ENCODE measurements at places on chromosomes 5 and 9. TPM values are rescaled to one million over a fixed set of nuclear protein-coding genes. Genes with fewer than 3 reads are reported as not detected.

GRCh38 chr5:141810702-141811101 lies 67.5 kb downstream of the PCDH1 start:
- DNase-seq = no peak

DNA sequence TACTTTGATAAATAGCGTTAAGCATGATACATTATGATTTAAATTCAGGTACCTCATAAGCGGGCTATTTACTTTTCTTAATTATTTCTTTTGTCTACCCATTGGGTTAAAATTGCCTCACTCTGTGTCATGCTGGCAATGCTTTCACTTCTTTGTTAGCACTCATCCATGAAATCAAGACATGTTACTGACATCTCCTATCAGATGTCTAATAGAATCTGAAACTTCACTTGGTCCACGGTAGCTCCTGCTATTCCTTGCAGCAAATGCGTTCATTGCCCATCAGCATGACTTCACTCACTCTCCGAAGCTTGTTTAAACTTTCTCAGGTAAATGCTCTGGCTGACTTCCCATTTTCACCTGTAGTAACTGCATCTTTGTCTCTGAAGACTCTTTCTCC lies 193.5 kb upstream of the EDIL3 start:
- DNase-seq = no peak

- DNase-seq = no peak
Measured at GRCh38 chr5:135608761-135609443, 30.1 kb upstream of the CXCL14 start.

The C5orf52 gene
- not detected for total RNA-seq

The FGF10 gene
- not detected for total RNA-seq

DNA sequence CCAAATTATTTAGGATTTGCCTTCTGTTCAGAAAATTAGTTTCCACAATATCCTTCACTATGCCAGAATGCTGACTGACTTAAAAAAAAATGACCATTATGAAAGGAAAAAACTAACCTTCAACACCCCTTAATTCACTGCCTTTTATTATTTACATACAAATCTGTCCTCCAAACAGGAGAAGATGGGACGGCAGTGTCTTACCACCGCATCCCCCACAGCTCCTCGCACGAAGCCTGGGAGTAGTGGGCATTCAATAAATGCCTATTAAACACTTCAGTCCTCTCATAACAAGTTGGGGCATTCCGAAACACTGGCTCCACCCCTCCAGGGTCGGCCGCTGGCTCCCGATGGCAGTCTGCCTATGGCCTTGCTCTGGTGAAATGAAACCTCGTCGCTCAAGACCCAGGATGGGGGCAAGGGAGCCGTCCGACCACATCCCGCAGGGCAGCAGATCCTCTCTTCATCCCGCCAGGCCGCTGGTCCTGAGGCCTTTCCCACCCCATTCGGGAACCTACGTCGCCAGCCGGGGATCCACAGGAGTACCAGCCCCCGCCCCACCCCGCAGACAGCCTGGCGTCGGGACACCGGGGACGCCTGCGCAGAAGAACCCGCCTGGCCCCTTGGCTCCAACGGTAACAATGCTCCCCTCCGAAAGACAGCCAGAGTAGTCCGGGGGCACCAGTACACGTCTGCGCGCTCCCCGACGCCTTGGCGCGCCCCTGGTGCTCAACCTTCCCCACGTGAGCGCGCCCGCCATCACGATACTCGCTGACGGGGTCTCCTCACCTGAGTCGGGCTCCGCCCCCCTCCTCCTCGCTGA lies 613 bp downstream of the ZBTB5 start:
- DNase-seq = peak; percentile 70

DNA sequence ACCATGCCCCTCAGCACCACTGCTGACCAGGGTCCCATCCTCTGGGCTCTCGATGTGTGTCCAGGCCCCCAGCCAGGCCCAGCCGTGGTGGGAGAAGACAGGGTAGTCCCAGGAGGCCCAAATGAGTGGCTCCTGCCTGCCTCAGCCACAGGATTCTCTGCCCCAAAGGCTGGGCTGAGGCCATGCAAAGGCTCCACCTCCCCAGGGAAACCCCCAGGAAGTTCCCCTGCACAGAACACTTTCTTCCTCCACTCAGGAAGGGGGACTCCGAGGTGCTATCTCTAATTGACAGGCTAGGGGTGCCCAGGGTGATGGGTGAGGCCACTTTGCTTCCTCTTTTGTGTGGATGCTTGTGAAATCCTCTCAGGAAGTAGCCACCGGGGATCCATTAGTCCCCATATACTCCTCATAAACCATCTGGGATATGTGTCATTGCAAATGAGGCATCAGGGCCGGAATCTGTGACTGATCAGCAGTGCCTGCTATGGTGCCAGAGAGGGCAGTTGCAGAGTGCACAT lies 23.1 kb upstream of the TDRD7 start:
- no peak for DNase-seq

The SPATA6L gene
- 1.3 TPM for total RNA-seq

DNA sequence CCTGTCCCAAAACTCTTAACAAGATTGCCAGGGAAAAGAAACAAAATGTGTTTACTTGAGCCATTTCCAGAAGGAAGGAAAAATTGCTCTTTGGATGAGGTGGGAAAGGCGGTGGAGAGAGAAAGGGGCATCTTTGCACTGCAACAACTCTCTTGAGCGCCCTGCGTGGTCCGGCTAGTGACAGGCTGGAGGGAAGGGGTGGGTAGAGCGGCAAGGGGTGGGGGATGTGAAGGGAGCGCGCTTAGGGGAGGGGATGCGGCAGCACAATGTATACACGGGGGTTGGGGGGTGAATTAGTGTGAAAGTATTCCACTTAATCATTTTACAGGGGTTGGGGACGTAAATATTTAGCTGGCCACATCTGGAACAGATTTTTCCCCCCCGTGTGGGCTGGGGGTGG lies 1.3 kb downstream of the FGF10 start:
- no peak for DNase-seq

The ACTL7B gene
- not detected for total RNA-seq

- peak; percentile 44 for DNase-seq
Measured at GRCh38 chr5:219460-219863, 1.3 kb downstream of the SDHA start.

- DNase-seq = no peak
Measured at GRCh38 chr5:72947498-72947897, 8.3 kb upstream of the FCHO2 start.

The LCN10 gene
- total RNA-seq = not detected

DNA sequence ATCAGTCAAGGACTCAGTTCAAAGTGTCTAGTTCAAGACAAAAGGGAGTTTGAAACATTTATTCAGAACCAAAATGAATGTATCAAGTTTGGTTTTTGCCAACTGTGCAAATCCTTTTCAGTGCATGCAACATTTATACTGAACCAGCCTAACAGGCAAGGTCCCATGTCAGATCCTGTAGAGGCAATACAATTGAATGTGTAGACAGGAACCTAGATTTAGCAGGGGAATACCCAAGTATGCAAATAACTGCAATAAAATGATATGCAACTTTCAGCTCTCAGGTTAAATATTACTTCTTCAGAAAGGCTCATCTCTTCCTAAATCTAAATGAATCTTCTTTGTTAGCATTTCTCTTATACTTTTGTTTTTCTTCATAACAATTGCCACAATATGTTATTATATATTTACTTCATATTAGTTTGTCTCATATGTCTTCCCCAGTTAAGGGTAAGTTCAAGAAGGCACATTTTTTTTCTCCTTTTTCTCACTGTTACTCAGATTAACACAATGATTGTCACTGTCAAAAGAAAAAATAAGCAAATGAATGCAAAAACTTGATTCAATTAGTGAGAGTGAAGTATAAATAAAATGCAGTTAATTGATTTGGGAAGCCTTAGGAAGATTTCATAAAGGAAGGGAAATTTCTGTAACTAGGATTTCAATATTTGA lies 163.9 kb upstream of the RASA1 start:
- DNase-seq = no peak

DNA sequence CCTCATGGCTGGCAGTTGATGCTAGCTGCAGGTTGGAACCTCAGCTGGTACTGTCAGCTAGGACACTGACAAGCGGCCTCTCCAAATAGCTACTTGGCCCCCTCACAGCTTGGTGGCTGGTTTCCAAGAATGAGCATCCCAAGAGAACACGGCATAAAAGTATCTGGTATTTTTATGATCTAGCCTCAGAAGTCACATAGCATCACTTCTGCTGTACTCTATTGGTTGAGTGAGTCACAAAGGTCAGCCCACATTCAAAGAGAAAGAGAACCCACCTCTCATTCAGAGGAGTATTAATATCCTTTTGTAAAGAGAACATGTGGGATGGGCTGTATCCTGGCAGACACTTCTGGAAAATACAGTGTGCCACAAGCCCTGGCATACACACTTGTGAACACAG lies 6.0 kb upstream of the SIL1 start:
- DNase-seq = no peak

The ORM2 gene
- not detected for total RNA-seq

DNA sequence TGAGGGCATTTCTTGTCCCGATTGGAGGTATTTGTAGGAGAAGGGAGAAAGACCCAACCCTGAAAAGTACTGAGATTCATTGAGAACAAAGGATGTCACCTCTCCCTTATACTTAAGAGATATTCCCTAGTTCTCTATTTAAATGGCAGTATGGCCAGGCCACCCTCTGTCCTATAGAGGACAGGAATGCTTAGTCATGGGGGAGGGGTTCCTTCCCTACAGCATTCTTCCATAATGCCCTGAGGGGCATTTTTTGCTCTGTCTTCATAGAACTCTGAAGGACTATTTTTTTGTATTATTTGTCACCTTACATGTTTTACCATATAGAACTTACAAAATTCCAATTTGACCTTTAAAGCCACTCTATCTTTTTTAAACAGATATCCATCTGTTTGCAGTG lies 176.3 kb downstream of the TMEM161B start:
- no peak for DNase-seq

GRCh38 chr5:62283005-62283404 lies 23.0 kb upstream of the KIF2A start:
- no peak for DNase-seq

- no peak for DNase-seq
Measured at GRCh38 chr5:163622799-163623198, 117.4 kb downstream of the MAT2B start.

DNA sequence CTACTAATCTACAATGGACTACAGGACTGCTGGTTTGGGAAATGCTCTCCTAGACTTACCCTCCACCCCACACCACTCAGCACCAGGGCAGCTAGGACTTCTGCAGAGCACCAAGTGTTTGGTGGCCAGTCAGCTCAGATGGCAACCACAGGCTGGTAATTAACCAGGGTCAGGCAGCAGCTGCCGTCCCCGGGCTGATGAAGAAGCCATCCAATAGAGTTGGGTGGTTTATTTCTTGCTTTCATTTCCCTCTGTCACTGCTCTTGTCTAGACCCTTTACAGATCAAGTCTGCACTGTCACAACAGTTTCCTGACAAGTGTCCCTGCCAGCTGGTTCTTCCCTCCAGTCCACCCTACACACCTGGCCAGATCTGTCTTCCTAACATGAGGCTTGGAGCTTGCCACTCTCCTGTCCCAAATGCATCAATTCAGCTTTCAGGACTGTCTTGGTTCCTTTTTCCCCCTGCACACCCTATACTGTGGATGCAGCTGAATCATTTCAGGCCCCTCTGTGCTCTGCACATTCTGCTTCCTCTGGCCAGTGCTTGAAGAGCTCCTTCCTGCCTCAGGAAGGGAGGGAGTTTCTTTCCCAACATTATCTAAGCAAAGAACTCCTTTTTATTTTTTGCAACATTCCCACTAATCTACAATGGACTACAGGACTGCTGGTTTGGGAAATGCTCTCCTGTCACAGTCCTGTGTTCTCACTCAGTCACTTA lies 30.2 kb upstream of the HSPA9 start:
- DNase-seq = no peak

DNA sequence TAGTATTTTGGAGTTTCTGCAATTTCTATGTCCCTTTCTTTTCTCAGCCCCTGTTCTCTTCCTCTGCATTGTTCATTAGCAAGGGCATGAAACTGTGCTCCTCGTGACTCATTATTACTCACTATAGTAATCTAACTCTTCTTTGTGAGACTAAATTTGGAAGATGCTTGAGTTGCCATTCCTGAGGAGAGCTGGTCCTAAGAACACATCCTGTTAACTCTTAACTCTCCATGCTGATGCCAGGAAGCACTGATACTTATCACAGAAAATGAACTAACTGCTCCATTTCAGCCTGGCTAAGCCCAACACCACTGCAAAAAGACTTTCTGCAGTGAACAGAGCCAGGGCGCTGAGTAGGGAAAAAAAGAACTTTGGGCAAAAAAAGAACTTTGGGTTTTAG lies 10.6 kb upstream of the CSNK1A1 start:
- DNase-seq = peak; percentile 87

- DNase-seq = peak; percentile 87
Measured at GRCh38 chr9:134384811-134385479, 58.7 kb downstream of the RXRA start.

The CATSPER3 gene
- total RNA-seq = not detected

The SPAG8 gene
- not detected for total RNA-seq

- DNase-seq = no peak
Measured at GRCh38 chr9:137390553-137391410, 32.2 kb downstream of the EXD3 start.

GRCh38 chr5:35182910-35183535 lies 47.3 kb downstream of the PRLR start:
- peak; percentile 83 for DNase-seq

DNA sequence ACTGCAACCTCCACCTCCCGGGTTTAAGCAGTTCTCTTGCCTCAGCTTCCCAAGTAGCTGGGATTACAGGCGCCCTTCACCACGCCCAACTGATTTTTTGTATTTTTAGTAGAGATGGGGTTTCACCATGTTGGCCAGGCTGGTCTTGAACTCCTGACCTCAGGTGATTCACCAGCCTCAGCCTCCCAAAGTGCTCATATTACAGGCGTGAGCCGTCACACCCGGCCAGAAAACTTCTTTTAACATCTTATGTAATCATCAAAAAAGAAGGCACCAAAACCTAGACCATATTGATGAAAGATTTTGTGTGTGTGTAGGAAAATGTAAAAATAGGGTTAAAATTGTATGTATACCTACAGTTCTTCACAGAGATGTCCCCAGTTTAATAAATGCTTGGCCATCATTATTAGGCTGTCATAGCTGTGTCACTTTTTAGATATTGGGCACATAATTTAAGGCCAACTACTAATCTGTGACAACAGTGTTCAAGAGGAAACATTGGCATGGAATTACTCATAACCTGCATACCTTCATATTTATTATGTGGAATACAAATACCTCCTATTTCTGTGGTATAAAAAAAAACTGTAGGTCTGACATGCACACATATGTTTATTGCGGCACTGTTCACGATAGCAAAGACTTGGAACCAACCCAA lies 44.4 kb downstream of the RAD50 start:
- DNase-seq = no peak

DNA sequence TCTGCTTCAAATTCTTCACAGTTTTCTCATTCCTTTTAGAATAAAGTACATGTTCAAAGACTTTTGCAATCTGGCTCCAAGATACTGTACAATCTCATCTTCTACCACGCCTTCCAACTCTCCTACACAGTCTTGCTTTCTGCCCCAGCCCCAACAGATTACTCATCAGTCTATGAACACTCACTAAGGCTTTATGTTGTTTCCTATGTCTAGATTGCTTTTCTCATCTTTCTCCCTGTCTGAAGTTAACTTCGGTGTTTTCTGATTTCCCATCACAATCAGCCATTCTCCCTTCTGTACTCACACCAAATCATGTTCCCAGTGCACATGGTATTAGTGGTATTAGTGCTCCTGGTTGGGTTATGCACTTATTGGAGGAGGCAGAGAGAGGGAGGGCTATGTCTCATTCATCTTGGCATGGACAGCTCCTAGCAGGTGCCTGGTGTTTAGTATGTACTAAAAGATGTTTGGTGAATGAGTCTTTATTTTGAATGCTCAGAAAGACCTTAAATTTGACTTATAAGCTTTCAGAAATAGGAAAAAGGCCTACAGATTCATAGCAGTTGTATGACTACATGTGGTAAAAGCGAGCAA lies 44.0 kb upstream of the ZNF608 start:
- DNase-seq = no peak

Data from SK-MEL-5 (cell line).